ENCODE measurements at places on chromosomes 3 and 15. TPM values are rescaled to one million over a fixed set of nuclear protein-coding genes. Genes with fewer than 3 reads are reported as not detected.

- peak overlapping the region; percentile 71 for H3K4me3 ChIP-seq
- no peak for DNase-seq
- peaks cover 36% of the 10 kb centered on the region for H3K4me1 ChIP-seq
- H3K27me3 ChIP-seq = no peaks in the 10 kb centered on the region
These were observed 564 bp upstream of the GABPB1 start for GRCh38 chr15:50355619-50355905.

DNA sequence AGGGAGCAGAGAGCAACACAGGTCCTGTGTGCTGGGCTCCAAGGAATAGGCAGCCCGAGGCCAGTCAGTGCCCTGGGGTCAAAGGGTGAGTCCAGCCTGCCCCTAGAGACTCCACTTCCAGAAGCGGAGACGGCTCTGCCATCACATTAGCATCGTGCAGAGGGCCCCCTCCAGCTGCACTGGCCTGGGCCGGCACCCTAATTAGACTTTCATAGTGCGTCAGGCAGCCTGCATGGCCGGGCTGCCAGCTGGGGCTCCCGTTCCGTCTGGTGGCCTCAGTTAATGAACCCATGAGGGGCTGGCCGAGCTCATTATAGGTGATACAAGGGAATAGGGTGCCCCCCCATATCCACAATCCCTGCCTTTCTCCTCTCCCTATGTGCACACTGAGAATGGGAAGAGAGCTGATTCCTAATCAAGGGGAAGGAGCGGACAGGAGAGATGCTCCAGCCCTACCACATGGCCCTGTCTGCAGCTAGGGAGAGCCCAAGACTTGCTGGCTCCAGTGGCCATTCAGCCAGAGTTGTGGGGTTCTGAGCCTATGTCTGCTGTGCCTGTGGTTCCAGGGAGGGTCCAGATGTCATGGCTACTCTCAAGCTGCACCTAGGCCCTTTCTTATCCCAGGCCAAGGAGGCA lies 128.0 kb downstream of the SRGAP3 start:
- no peak for DNase-seq
- no peaks in the 10 kb centered on the region for H3K27me3 ChIP-seq
- H3K4me3 ChIP-seq = no peak overlapping the region
- no peak overlapping the region for H3K27ac ChIP-seq
- no peaks in the 10 kb centered on the region for H3K36me3 ChIP-seq

- no peaks in the 10 kb centered on the region for H3K4me1 ChIP-seq
- no peak overlapping the region for H3K27ac ChIP-seq
- no peaks in the 10 kb centered on the region for H3K27me3 ChIP-seq
- DNase-seq = no peak
These were observed 722.0 kb upstream of the CFAP20DC start for GRCh38 chr3:59771768-59772181.

The SPINK8 gene
- total RNA-seq = not detected

DNA sequence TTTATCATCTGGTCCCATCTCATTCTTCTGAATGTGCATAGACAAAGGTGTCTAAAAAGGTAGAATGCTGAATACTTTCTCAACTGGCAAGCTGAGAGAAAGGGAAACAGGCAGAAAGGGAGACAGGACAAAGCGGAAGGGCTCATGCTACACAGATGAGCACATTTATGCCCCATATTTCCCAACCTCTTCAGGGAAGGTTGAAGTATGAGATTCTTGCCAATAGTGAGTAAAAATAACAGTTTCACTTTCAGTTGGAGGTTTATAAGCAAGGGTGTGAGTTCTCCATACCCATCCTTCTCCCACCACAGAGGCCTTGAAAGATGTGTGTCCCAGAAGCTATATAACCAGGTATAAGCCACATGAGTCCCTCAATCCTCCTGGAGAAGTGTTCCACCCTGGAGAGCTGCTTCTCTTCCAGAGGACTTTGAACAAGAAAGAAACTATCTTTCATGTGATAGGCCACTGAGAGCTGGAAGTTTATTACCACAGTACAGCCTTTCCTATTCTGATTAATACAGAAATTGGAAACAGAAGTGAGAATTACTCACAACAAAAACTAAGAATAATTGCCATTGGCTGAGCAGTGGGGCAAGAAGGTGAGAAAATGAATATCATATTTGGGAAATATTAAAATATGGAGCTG lies 709.4 kb upstream of the NR2F2 start:
- no peaks in the 10 kb centered on the region for H3K27me3 ChIP-seq
- no peak for DNase-seq
- no peak overlapping the region for H3K27ac ChIP-seq
- no peaks in the 10 kb centered on the region for H3K4me1 ChIP-seq

The ARIH2 gene
- 109 TPM for total RNA-seq
